ENCODE measurements at places on chromosomes 4 and X.

DNA sequence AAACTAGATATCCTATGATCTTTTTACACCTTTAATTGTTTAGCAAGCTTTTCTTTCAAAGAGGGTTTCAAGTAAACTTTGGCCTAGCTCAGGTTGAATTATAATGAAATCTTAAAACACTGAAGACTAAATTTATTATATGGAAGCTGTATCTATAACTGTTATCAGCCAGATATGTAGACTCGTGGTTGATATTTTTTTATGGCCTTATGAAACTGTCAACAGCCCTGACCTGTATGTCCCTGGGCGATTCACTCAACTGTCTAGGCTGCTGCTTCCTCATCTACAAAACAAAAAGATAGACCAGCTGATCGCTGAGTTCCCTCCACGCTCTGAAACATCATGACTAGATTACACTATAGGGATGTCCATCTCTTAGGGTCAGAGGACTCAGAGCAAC is 21.2 kb upstream of the PDK3 start:
- no peak for DNase-seq

DNA sequence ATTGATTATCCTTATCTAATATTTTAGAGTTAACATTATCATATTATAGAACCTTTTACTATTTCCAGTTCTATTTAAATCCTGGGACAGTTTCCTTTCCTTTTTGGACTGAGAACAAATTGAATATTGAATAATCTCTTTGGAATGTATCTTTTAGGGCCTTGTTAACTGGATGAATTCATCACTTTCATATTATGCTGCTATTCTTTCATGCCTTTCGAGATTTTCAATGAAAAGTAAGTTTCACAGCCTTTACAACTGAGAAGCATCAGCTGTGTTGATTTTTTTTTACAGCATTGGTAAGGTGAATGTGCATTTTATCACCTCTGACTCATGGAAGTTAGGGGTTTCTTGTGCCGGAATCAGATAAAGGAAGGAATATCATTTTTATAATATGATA is 39.6 kb downstream of the PDLIM5 start:
- DNase-seq: no peak

DNA sequence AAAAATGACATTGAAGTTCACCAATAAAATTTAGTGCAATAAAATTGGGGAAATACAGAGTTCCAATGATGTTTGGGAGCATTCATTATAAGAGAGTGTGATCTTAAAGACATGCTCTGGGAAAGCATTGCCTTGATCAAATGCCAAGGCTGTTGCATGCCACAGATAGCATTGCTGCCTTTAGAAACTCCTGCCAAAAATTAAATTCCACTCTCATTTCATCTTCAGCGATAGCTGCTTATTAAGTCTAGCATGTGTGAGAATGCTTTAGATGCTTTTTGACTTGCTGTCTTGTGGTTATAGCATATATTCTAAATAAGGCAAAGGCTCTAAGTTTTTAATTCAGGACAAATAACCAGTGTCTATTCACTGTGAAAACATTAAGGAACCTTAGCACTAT is 49.3 kb downstream of the NPNT start:
- peak; percentile 48 for DNase-seq

- peak; percentile 68 for DNase-seq
Measured at GRCh38 chrX:131734621-131735020, 190.7 kb downstream of the OR13H1 start.

GRCh38 chr4:14812101-14812500 is 190.2 kb upstream of the CPEB2 start:
- no peak for DNase-seq

DNA sequence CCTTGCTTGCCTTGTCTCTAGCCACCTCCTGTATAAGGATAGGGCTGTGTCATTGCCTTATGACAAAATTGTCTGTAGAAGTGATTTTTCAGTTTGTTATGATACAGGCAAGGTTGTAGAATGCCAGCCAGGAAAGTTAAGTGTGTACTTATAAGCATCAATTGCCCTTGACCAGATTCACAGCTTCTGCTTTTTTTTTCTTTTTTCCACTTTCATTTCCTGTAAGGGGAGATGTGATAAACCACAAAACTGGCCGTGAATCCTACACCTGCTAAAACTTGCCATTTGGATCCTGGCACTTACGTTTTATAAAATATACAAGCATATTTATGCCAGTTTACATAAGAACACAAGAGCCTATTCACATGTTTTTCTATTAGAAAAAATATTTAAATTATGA is 35.0 kb upstream of the BMPR1B start:
- DNase-seq: no peak
